ENCODE measurements at places on chromosomes 6 and 20. TPM values are rescaled to one million over a fixed set of nuclear protein-coding genes. Genes with fewer than 3 reads are reported as not detected.

RRBP1 gene
- 17.4 TPM for polyA plus RNA-seq

DNA sequence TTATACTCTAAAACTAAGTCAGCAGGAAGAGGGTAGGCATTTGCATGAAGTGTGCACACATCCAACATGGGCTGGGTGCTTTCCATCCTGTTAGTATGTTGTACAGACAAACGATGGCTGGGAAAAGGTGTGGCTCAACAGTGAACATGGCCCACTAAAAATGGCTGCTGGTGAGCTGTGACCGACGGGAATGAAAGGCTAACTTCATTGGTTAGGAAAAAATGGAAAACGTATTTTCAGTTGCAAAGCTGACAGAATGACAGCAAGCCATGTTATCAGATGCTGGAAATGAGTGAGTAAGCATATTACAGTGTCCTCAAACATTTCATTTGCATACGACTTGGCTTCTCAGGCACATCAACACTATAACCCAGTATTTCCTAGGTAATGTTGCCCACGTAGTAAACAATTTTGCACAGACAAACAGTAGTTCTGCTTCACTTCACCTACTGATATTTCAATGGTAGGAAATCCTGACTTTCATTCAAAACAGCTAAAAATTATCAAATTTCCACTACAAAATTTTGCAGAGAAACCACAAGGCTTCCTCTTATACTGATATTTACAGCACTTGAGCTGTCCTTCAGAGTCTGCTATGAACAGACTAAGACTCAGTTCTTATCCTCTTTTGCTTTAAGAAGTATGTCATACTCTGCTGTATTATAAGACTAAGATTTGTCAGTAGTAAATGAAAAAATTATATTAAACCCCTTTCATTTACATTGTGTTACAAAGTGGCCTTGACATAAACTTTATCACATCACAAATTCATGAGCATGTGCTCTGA lies 98.9 kb downstream of the IRF4 start:
- no peak for DNase-seq
- no peak overlapping the region for H3K4me3 ChIP-seq
- H3K27ac ChIP-seq: no peak overlapping the region
- no peaks in the 10 kb centered on the region for H3K36me3 ChIP-seq
- no peaks in the 10 kb centered on the region for H3K27me3 ChIP-seq

GRCh38 chr6:39239527-39240154 lies 10.4 kb upstream of the KCNK5 start:
- no peaks in the 10 kb centered on the region for H3K27me3 ChIP-seq
- no peak overlapping the region for H3K27ac ChIP-seq
- H3K36me3 ChIP-seq: no peaks in the 10 kb centered on the region
- no peak for DNase-seq

DNA sequence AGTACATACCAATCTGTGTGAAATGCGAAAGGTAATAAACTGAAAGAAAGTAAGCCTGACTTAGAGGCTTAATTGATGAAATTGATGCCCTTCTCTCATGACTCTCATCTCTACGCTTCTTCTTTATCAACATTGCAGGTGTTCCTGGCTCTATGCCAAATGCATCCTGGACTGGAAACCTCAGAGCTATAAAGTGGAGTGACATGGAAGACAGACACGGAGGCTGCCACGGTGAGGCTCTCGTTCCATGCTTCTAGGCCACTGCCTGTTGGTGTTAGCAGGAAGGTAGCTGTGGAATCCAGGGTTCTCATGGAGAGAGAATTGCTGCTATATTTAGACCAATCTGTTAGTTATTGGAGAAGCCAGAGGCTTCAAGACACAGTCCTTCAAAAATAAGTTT lies 73.2 kb downstream of the C6orf52 start:
- no peaks in the 10 kb centered on the region for H3K4me1 ChIP-seq
- H3K27ac ChIP-seq: no peak overlapping the region
- H3K36me3 ChIP-seq: no peaks in the 10 kb centered on the region
- H3K27me3 ChIP-seq: no peaks in the 10 kb centered on the region
